ENCODE measurements at places on chromosomes 13 and 19.

DNA sequence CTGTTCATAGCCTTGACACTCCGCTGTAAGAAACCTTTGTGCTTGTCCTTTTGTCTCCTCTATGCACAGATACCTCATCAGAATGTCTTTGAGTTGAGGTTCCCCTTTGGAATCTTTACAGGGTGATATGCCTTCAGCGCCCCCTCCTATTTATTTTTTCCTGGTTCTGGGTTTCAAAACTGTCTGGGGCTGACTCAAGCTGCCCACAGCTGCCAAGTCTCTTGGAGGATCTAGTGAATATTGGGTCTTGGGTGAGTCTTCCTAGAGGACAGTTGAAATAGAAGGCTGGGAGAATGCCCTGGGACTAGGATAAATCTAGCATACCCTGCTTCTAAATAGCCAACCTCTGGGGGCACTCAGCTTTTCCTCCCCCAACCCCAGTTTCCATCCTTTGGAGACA lies 930 bp downstream of the ZNF136 start:
- DNase-seq, result no peak

DNA sequence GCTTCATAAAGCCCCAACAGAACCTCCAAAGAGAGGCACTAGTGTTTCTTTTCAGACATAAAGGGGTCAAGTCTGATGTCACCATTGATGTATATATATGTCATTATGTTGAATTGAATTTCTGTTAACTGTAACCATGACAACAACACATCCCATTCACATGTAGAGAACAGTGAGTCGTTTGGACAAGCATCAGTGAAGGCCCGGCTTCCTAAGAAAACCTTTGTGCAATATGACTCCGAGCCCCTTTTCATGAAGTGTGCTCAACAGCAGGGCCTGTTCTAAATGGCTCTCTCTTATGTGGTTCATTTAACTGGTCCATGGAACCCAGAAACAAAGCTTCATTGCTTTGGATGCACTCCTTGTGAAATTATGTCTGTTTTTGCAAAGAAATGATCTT lies 67.2 kb upstream of the UBL3 start:
- DNase-seq, result no peak

GRCh38 chr13:28744656-28745055 lies 25.9 kb upstream of the SLC46A3 start:
- no peak for DNase-seq

DNA sequence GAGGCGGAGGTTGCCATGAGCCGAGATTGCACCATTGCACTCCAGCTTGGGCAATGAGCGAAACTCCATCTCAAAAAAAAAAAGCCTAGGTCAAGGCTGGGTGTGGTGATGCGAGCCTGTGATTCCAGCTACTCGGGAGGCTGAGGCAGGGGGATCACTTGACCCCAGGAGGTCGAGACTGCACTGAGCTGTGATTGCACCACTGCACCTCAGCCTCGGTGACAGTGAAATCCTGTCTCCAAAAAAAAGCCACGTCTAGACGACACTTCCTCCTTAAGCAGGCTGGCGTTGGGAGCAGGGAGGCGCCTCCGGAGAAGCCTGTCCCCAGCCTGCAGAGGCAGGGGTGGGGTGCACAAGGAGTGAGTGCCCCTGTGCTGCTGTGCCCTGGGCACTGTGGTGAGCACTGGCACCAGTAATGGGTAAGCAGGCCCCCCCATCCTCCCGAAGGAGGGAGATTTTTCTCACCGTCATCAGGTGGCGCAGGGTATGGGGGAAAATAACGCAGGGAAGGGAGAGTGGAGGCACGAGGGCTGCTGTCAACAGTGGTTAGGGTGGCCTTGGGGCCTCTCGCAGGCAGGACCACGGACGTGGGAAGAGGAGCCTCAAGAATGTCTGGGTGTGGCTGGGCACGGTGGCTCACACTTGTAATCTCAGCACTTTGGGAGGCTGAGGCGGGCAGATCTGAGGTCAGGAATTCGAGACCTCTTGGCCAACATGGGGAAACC lies 706 bp downstream of the P2RY11 start:
- DNase-seq, result no peak

DNA sequence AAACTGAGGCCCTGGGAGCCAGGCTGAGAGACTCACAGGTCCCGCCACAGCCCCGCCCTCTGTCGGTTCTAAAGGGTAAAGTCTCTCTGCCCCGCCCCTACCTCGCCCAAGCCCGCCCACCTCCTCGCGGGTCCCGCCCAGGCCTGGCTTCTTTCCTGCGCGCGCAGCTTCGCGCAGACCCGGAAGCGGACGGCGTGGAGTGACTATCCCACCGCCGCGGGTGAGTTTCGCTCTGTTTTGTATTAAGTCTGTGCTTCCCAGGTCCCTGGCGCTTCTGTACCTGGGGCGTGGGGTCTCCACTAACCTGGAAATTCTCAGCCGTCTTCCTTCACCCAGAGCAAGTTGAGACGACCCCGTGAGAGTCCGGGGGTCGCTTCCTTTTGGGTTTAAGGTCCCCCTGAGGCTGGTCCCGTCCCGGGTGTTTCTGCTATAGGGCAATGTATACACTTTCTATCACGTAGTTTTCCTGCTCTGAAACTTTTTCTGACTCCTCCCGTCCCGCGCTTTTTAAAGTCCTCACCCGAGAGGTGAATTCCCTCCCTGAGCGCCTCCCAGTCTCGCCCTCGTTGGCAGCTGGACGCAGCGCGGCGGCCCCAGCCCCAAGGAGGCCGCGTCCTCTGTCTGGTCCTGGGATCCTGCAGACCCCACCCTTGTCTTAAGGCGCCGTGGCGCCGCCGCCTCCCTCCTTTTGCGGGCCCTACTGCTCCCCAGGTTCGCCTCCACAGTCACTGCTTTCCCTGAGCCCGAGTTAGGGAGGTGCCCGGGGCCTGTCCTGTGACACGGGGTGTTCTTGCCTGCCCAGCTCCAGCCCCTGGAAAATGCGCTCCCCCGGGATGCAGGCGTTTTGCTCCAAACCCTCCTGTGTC lies at the start of gene ZNF765:
Gene ZNF765 (plus strand): TSS at position 176 of the 866 bp plus-strand sequence. CDS start 2,867 bp downstream, outside the sequence.
- DNase-seq, result peak; percentile 96

DNA sequence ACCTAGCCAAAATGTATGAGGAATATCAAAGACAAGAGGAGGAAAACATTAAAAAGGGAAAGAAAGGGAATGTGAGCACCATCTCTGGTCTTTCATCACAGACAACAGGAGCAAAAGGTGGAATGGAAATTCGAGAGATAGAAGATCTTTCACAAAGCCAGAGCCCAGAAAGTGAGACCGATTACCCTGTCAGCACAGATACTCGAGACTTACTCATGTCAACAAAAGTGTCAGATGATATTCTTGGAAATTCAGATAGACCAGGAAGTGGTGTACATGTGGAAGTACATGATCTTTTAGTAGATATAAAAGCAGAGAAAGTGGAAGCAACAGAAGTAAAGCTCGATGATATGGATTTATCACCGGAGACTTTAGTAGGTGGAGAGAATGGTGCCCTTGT lies 217.0 kb downstream of the NBEA start:
- no peak for DNase-seq

DNA sequence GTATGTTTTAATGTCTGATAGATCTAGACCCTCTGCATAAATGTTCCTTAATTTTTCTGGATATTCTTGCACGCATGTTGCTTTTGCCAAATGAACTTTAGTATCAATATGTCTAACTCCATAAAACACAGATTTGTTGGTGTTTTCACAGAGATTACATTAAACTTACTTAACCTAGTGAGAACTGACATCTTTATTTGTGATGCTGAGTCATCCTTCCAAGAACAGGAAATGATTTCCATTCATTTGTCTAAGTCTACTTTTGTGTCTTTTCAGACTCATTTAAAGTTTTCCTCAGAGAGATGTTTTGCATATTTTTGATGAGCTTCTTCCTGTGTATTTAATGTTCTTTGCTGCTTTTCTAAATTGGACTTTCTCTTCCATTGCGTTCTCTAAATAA lies 184.0 kb downstream of the SLC7A1 start:
- no peak for DNase-seq

Measured in liver (tissue), 10 donors.